ENCODE measurements at places on chromosomes 3 and 15.

GRCh38 chr3:134693804-134694203 is 43.0 kb upstream of the KY start:
- no peaks in the 10 kb centered on the region for H3K4me1 ChIP-seq
- H3K27me3 ChIP-seq: no peaks in the 10 kb centered on the region
- no peaks in the 10 kb centered on the region for H3K36me3 ChIP-seq
- H3K4me3 ChIP-seq: no peak overlapping the region
- H3K27ac ChIP-seq: no peak overlapping the region

DNA sequence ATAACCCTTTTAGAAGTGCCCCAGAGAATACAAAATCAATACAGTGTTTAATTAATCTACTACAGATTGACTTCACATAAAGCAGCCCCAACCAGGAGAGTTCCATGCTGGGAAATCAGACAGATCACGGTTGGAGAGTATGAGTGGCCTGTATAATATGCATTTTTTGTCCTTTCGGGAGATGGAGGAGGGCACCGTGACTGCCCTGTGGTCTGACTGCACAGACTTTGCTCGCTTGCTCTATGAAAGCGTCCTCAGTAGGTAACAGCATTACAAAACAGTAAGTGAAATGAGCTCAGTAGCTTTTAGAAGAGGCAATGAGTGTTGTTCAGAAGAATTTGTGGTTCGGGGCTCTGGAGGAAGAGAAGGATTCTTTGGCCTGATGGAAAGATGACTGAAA is 34.2 kb upstream of the SKIL start:
- no peak overlapping the region for H3K4me3 ChIP-seq
- ATAC-seq: no peak
- no peaks in the 10 kb centered on the region for H3K36me3 ChIP-seq
- H3K27me3 ChIP-seq: no peaks in the 10 kb centered on the region

GRCh38 chr3:47377186-47377585 is 3.6 kb upstream of the PTPN23 start:
- H3K4me3 ChIP-seq: no peak overlapping the region
- no peaks in the 10 kb centered on the region for H3K36me3 ChIP-seq
- H3K27ac ChIP-seq: no peak overlapping the region
- no peak for ATAC-seq

- H3K36me3 ChIP-seq: no peaks in the 10 kb centered on the region
- H3K4me1 ChIP-seq: no peaks in the 10 kb centered on the region
- no peak overlapping the region for H3K27ac ChIP-seq
- ATAC-seq: no peak
Measured at GRCh38 chr15:36263666-36264065, 315.8 kb upstream of the CDIN1 start.

- no peaks in the 10 kb centered on the region for H3K36me3 ChIP-seq
- H3K27ac ChIP-seq: no peak overlapping the region
- no peaks in the 10 kb centered on the region for H3K4me1 ChIP-seq
- ATAC-seq: no peak
- no peak overlapping the region for H3K4me3 ChIP-seq
Measured at GRCh38 chr3:159877924-159878323, 110.7 kb upstream of the IL12A start.
